NCI-H460 (cell line): ENCODE measurements at places on chromosomes 7 and 10.

GRCh38 chr7:81484261-81484660 lies 285.6 kb downstream of the HGF start:
- DNase-seq, result no peak

- DNase-seq, result no peak
Observed at GRCh38 chr7:110676785-110677184, 414.1 kb upstream of the LRRN3 start.

- DNase-seq, result no peak
Observed at GRCh38 chr10:12796401-12797160, 204.9 kb downstream of the CCDC3 start.

GRCh38 chr7:3200504-3200903 lies 100.5 kb upstream of the SDK1 start:
- DNase-seq, result peak; percentile 39

GRCh38 chr7:50405221-50405620 lies 44.9 kb downstream of the FIGNL1 start:
- DNase-seq, result no peak

GRCh38 chr7:148031811-148032210 lies 558.8 kb upstream of the C7orf33 start:
- no peak for DNase-seq

- no peak for DNase-seq
Observed at GRCh38 chr7:7965301-7965700, 3.3 kb upstream of the GLCCI1 start.

GRCh38 chr7:87370660-87371180 lies 25.3 kb downstream of the CROT start:
- peak; percentile 36 for DNase-seq

GRCh38 chr7:71485586-71485985 lies 353.6 kb downstream of the GALNT17 start:
- no peak for DNase-seq

- DNase-seq, result no peak
Observed at GRCh38 chr7:106979551-106980357, 64.8 kb upstream of the PRKAR2B start.
